ENCODE measurements at places on chromosomes 2 and 18.

DNA sequence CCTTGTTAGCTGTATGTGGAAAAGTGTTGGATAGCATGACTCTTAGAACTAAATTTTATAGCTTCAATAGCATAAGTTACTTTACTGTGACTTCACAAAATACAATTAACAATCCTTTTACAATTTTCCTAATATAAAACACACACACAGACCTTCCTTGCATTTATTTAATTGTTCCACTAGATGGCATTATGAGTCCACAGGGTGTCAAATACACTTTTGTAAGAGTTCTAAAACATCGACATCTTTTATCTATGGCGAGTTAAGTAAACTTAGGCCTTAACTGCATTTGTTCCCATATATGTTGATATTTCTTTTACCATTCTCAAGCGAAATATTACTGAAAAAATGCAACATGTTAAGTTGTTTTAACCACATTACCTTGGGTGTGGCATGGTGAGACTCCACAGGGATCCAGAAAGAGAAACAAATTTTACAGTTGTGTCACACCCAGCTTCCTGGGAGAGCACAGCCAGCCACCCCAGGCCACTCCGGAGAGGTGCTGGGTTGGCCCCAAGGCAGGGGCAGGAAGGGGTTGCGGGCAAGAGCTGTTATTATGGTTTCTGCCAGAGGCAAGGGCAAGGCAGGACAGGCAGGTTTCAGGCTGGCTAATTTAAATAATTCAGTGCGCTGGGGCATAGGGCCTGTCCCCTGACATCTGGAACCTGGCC lies 312.4 kb upstream of the MC4R start:
- DNase-seq: no peak

DNA sequence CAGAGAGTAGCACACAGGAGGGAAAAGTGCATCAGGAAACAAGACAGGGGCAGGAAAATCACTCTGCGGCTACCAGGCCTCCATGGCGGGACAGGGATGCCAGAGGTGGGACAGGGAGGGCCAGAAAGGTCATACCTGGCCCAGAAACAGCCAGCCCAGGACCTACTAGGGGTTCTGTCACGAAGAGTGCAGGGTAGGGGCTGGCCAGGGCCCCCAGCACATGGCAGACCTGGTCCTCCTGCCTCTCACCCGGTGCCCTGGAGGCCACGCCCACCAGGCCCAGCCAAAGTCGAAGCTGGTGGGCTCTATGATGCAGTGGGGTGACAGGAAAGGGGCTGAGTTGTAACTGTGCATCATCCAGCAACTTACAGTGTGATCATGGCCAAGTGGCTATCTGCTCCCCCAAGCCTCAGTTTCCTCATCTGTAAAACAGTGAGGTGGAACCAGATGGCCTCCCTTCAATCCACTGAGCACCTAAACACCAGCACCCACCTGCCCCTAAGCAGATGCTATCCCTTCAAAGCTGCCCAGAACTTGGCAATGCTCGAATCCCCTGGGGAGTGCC lies 10.6 kb downstream of the CYP26B1 start:
- DNase-seq: no peak

- DNase-seq: no peak
Measured at GRCh38 chr2:211930331-211930730, 608.3 kb downstream of the ERBB4 start.

DNA sequence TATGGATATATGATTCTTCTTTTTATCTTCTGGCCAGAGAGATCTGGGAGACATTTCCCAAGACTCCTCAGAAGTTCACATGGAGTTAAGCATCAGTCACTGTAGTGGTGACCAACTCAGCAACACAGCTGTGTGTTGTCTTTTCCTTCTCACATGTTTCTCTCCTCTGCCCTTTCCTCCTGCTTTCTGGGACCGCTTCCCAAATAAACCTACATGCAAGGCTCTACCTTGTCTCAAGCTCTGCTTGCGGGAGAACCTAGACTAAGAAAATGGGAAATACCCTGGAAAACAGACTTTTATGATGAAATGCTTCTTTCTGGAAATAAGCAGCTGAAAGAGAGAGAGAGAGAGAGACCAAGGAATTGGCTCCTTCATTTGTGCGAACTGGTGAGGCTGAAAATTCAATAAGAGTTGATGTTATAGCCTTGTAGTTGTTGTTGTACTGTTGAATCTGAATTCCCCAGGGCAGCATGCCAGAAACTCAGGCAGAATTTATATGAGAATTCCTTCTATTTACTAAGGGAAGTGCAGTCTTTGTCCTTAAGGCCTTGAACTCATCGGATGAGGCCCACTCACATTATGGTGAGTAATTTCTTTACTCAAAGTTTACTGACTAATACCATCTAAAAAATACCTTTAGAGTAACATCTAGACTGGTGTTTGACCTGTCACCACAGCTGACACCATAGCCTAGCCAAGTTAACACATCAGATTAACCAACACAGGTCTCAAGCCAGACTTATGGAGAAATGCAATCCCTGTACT lies 22.7 kb upstream of the DSC1 start:
- DNase-seq: no peak

GRCh38 chr2:120656273-120656950 lies 79.3 kb upstream of the GLI2 start:
- no peak for DNase-seq

- peak; percentile 61 for DNase-seq
Measured at GRCh38 chr2:236972491-236973342, 113.0 kb upstream of the COPS8 start.

- no peak for DNase-seq
Measured at GRCh38 chr2:135169900-135170753, 118.0 kb downstream of the RAB3GAP1 start.

GRCh38 chr2:27701676-27702075 lies 38.0 kb downstream of the SLC4A1AP start:
- DNase-seq: no peak

All from ecto neural progenitor cell (in vitro differentiated cells).